ENCODE measurements at places on chromosomes 2 and 18.
A peak's percentile ranks its signal among the peaks of the same experiment; 100 is the strongest.

- DNase-seq = no peak
Observed at GRCh38 chr2:204535764-204536163, 9.5 kb upstream of the PARD3B start.

DNA sequence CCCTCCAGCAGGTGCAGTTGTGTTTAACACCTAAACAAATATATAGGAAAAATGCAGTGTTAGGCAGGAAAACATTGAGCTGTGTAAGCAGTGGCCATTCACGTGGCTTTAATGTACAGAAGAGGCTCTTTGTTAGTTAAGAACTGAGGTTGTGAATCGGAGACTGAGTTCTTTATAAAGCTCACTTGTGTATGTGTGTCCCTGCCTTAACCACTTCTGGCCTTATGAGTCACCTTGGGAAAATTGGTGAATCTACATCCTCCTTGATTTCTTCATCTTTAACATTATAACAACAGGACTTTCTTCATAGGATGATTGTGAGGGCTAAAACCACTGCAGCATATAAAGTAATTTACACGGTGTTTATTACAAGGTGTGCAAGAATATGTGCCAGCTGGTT is 188.4 kb upstream of the TPO start:
- DNase-seq = no peak

DNA sequence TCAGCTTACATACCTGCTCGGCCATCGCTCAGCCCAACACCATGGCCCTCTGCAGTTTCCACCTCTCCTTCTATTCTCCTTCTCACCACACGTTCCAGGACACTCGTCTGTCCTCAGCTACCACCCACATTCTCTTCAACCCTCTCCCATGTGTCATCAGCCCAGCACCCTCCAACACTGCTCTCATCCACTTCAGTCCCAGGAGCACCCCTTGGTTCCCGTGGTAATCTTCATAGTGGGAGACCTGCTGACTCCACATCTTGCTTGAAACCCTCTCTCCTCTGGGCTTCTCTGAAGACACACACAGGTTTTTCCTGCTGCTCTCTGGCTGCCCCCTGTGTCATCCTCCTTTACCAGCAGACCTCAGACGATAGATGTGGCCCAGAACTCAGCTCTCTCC is 228.7 kb downstream of the GBX2 start:
- no peak for DNase-seq

DNA sequence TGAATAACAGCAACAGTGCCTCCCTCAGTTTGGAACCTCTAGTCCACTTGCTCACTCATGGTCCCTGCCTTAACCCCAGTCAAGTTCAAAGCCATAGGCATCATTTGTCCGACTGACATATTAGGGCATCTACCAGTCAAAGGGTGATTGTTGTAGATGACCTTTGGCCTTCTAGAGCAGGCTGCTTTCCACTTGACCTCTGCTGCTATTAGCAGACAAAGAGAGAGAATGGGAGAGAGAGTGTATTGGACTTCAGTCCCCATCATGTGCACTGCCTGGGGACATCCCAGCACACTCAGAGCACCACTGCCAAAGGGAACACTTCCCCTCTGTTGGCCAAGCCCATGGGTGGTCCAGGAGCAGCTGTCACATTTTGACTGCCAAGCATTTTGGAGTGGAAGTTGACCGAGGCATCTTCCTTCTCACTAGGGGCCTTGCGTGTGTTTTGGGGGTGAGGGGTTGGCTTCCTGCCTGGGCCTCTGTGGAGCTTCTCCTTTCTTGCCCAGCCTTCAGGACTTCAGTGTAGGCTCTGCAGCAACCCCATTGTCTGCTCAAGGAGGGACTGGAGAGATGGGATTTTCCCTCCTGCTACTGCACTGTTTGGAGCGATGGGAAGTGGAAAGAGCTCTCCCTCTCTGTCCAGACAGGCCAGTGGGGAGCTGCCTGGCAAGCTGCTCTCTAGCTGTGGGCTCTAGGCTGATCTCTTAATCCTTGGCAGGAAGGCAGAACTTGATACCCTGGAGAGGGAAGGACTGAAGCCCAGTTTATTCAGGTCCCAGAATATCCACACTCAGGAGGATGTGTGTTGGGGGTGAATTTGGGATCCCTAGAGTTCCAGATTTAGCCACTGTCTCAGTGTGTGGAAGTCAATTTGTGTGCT is 68.1 kb downstream of the TMEM247 start:
- DNase-seq = no peak

- no peak for DNase-seq
Observed at GRCh38 chr2:228329282-228329681, 147.8 kb upstream of the SPHKAP start.

GRCh38 chr18:37282386-37283037 is 283.1 kb downstream of the CELF4 start:
- no peak for DNase-seq

- no peak for DNase-seq
Observed at GRCh38 chr2:217060516-217060915, 200.7 kb upstream of the TNP1 start.

- no peak for DNase-seq
Observed at GRCh38 chr18:11673560-11673959, 15.5 kb upstream of the GNAL start.

DNA sequence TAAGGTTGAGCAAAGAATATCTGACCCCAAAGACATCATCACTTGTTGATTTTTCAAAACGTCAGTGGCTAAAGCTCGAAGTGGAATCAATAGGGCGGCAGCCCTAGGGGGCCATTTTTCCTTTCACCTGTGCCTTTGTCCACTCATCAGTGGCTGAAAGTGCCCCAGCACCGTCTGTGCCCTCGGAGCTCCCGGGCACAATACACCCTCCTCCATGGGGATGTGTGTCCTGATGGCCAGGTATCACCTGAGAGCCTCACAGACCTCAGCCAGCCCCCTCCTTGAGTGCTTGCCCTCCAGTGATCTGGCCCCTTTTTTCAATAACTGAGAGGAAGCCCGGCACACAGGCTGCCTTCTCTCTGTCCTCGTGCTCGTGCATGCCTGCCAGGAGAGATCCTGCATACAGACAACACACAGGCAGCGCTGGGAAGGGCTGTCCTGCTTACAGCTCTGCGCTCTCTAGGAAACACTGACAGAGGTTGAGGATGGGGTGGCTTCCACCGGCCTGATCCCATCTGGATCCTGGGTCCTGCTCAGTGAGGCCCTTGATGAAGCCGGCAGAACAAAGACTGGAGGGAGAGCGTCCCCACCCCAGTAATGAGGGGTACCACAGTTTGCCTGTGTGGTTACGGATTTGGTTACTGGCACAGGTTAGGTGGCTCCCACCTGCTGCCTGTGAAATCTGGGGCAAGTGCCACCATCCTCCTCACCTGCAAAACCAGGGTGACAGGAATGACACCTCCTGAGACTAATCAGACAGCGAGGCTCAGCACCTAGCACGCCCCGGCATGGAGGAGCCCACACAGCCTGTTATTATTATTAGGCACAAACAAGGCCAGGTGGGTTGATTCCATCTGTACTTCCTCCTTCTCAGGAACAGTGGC is 197.5 kb upstream of the RAB6C start:
- no peak for DNase-seq

GRCh38 chr2:85999061-85999831 is 106.4 kb downstream of the POLR1A start:
- peak; percentile 41 for DNase-seq

GRCh38 chr2:4585057-4585635 is 881.8 kb downstream of the DCDC2C start:
- no peak for DNase-seq

DNA sequence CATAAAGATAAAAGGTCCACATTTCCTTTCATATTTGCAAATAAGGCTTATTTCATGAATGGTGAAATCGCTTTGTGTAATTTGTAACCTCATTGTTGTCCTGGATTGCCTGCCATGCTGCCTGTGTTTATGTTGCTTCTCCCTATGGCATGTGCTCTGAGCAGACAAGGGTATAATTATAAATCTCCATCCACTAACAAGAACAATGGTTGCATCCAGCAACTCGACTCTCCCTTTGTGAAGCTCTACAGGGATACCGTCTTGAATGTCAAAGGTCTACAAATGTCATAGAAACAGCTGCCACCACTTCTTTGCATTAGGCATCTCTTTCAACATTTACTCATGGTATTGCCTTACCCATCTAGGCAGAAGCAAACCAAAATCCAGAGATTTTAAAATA is 209.6 kb downstream of the SLC8A1 start:
- no peak for DNase-seq

DNA sequence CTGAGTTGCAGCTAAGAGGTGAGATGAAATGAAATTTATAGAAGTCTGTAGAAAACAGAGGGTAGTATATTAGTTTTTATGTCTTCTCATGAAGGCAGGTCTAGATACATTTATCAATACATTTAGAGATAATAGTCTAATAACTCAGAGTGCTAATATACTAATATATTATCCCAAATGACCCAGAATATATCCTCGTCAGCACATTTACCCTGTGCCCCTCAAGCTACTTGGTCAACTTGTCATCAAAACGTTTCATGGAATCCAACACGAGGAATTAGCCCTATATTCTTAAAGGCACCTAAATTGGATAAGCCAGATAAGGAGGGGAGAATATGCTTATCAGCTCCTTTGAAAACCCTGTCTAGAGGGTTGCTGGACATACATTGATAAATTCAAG is 415.1 kb upstream of the LRRTM1 start:
- no peak for DNase-seq

DNA sequence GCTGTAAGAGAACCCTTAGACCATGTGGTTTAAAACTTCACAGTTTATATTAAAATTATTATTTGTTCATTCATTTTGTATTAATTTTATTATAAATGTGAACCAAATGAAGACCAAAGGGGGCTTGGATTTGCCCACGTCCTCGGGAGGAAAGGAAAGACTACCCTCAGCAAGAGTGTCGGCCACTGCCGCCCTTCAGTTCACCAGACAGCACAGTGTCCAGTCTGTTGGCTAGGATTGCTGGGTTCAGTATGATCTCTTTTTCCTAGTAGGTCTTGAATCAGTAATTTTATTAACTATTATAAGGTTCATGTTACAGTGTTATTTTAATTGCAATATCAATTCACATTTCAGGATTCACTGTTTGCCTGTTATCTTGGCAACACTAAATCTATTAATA is 78.2 kb upstream of the CHRNA1 start:
- DNase-seq = no peak

DNA sequence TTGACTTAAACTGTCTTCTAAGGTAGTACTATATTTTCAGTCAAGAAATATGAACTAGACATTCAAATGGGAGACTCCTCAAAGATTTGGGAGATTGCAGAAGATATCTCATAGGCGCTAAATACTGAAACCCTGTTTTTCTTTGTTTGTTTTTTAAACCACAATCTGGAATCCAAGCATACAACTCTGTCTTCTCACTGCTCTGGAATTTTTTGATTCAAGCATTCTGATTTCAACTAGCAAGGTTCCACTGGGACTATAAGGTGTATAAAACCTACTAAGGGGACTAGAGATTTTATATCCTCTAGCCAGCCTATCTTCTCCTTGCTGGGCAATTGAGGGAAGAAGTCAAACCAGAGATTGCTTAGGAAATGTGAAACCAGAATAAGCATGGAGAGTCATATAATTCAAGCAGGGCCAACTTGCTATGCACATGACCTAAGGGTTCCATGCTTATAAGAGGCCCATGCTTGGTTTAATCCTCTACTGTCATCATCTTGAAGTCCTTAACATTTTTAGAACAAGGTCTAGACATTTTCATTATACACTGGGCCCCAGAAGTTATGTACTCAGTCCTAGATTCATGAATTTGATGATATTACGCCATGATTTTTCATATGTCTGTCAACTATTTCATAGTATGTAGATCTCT is 405.5 kb downstream of the PARD3B start:
- no peak for DNase-seq

GRCh38 chr18:78526923-78527711 is 452.5 kb upstream of the SALL3 start:
- no peak for DNase-seq

GRCh38 chr2:45026924-45027450 is 17.7 kb upstream of the SIX2 start:
- DNase-seq = no peak

DNA sequence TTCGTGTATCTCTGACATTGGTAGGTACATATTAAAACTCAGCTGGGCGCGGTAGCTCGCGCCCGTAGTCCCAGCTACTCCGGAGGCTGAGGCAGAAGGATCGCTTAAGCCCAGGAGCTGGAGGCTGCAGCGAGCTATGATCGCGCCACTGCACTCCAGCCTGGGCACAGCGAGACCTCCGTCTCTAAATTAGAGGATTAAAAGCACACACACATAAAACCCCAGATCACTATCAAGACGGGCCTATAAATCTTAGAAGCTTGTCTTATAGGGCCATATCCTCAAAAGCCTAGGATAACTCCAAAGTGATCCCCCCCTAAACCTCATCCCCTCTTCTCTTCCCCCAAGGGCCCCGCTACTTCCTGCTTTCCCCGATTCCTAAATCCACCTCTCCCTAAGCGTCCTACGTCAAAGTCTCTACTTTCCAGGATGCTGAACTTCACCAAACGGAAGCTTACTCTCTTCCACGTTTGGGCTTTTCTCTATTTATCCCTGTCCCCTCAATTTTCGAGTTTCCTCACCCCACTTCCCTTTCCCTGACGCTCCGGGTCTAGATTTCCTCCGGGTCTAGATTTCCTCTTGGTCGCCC is 707 bp downstream of the KRCC1 start:
- peak; percentile 18 for DNase-seq

GRCh38 chr2:7203056-7203467 is 285.9 kb downstream of the RNF144A start:
- DNase-seq = peak; percentile 60

DNA sequence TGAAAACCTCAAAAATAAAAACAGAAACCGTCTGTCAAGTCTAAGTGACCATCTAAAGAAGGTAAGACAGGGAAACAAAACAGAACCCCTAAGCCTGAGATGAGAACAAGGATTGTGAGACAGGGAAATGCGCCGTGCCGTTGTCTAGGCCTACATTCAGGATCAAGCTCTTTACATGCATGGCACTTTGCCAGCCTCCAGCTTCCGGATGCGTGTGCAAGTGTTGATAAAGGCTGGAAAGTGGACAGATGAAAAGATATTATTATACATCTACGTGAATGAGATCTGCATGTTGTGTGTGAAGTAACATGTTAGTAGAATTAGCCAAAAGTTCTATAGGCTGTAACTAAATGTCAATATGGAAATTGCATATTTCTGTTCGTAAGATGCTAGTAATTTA is 28.6 kb upstream of the TMEM87B start:
- no peak for DNase-seq

DNA sequence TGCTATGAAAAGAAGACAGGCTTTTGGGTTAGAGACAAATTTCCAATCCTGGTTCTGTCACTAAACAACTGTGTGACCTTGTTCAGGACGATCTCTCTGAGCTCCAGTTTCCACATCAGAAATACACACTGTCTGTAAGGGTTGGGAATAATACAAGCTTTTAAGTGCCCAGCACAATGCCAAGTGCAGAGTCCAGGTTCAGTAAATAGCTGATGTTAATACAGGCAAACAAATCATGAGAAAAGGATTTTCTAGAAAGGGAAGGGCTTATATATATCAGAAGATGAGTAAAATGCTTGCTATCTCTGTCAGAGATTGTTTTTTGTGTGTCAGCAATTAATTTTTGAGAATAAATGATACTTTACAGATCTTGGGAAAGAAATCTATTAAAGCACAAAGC is 388.3 kb downstream of the NBAS start:
- no peak for DNase-seq

- DNase-seq = no peak
Observed at GRCh38 chr2:23448906-23449305, 63.9 kb downstream of the KLHL29 start.
